Hematopoietic multipotent progenitor cell treated with erythropoietin and hydrocortisone succinate and interleukin-3 and kit ligand, for 6 days (in vitro differentiated cells): ENCODE measurements at places on chromosomes 7 and 10.

- no peak for DNase-seq
Measured at GRCh38 chr10:68345621-68346020, 12.9 kb upstream of the PBLD start.

DNA sequence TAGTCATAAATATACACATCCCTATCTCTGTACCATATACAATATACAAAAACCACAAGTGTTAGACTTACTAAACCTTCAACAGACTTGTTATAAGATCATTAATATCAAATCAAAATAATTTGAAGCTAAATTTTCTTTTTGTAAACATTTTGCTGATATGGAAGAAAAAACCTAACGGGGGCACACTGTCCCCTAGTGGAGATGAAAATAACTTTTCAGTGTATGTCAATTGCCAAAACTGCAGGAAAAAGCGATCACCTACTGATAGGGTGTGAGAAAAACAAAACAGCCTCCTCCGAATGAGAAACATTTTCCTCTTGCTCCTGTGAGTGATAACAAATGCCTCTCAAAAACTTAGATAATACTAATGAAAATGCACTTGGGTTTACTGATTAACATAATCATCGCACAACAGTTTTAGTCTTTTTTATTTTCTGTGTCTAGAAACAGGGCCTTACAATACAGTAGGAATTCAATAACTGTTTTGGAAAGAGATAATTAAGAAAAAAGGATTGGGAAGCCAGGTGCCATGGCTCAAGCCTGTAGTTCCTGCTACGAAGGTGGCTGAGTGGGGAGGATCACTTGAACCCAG is 322.7 kb downstream of the CRPPA start:
- DNase-seq: peak; percentile 58

DNA sequence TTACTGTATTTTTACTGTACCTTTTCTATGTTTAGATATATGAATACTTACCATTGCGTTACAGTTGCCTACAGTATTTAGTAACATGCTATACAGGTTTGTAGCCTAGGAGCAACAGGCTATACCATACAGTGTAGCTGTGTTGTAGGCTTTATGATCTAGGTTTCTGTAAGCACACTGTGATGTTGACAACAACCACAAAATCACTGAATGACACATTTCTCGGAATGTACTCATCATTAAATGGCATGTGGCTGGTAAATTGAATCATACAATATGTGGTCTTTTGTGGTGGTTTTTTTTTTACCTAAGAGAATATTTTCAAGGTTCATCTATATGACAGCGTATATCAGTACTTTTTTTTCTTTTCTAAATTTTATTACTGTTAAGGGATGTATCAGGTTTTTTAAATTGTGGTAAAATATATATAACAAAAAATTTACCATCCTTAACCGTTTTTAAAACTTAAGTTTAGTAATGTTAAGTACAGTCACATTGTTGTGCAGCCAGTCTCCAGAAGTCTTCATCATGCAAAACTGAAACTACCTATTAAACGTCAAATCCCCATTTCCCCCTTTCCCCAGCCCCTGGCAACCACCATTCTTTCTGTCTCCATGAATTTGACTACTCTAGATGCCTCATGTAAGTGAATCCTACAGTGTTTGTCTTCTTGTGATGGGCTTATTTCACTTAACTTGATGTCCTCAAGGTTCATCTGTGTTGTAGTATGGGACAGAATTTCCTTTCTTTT is 21.5 kb downstream of the BTAF1 start:
- DNase-seq: no peak

GRCh38 chr7:158447151-158447505 is 140.5 kb downstream of the PTPRN2 start:
- DNase-seq: no peak

GRCh38 chr7:141875453-141875852 is 34.2 kb upstream of the PRSS37 start:
- DNase-seq: no peak

DNA sequence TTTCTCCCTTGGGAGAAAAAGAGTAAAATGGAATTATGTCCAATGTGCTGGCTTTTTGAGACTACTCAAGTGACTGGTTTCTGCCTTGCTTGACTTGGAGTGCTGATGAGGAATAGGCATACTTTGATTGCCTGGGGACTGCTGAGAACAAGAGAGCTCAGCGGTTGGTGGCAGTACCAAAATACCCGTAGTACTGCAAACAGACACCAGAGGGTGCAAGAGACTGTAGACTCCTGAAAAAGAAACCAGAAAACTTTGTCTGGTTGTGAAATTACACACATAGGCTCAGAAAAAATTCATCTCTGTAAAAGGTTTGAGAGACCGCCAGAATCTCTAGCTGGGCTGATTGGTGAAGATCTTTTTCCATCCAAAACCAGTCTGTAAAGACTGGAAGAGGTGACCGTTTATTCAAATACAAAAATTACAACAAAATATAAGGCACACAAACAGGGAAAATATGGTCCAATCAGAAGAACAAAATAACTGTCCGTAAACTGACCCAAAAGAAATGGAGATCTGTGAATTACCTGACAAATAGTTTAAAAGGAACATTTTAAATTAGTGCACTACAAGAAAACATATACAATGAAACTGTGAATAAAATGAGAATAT is 18.5 kb downstream of the BICC1 start:
- peak; percentile 78 for DNase-seq

DNA sequence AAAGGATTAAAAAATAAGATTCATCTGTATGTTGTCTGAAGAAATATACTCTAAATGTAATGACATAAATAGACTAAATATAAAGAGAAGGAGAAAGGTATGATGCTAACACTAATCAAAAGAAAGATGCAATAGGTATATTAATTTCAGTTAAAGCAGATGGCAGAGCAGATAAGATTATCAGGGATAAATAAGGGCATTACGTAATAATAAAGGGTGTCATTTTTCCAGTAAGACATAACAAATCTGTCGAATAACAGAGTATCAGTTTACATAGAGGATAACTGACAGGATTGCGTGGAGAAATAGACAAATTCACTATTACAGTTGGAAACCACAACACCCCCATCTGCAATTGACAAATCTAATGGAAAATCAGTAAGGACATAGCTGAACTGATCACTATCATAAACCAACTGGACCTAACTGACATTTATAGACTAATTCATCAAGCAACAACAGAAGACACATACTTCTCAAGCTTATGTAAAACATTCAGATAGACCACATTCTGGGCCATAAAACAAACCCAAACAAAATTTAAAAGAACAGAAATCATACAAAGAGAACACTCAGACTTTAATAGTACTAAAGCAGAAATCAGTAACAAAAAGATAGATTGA is 384.1 kb upstream of the COBL start:
- no peak for DNase-seq

DNA sequence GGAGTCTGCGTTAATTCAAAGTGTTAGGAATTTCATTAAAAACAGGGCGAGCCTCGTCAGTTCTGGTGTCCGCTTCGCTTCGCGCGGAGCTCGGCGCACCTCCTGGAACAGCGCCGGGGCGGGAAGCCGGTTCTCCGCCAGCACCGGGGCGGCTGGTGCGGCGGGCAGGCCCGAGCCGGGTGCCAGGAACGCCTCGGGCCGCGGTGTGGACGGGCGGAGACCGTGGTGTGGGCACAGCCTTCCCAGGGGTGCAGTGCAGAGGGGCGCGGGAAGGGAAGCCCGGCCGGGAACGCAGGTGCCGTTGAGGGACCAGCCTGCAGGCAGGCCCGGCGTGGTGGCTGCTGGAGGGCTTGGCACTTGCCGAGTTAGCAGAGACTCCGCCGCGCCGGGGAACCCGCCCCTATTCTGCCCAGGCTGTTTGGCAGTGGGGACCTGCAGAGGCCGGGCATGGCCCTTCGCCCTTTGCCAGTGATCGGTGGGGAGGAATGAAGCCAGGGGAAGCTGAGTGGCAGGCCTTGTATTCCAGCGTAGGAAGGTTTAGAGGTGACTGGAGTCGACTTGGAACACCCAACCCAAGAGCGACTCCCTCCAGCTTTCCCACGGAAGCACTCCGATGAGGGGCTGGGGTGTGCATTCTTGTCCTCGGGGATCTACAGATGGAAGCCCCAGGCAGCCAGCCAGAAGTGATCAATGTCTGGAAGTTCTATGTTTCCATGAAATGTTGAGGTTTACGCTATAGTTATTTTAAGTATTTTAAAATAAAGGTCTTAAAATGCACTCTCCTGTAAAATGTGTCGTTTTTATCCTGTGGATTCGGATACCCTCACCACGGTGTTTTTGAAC is 945 bp upstream of the RHEB start:
- peak; percentile 59 for DNase-seq

DNA sequence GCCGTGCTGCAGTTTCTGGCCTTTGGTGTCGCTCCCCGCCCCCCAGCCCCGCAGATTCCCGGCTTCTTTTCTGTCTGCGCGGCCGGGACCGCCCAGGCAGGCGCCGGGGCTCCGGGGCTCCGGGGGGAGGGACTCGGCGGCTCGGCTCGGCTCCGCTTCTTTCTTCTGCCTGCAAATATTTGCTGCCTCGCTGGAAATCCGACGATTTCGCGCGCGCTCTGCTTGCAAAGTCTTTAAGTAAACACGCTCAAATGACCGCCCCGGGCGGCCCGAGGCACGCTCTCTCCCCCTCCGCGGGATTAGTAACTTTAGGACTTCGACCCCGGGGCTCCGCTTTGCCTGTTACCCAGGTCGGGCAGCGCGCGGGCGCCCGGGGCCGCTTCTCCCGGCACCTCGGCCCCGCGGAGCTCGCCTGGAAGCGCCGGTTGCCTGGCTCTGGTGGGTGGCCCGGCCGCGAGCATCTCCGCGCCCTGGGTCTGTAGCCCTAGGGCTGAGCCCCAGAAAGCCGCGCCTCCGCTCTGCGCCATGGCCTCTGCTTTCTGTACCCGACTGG is 3.9 kb upstream of the GATA3 start:
- DNase-seq: no peak

DNA sequence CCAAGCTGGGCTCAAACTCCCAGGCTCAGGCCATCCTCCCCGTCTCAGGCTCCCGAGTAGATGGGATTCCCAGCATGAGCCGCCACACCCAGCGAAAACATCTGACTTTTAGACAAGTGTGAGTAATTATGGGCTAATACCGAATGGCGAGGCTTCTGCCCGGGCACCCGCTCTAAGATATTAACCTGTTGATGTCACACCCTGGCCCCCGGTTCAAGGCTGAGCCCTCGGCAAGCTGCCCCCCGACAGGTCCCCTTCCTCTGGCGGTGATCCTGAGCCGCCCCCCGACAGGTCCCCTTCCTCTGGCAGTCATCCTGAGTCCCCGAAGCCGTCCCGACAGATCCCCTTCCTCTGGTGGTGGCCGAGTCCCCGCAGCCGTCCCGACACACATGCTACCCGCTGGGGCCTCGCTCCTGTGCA is 5.2 kb downstream of the PSMG3 start:
- DNase-seq: no peak

GRCh38 chr7:6026820-6027311 is 4.3 kb upstream of the ANKRD61 start:
- DNase-seq: peak; percentile 66

DNA sequence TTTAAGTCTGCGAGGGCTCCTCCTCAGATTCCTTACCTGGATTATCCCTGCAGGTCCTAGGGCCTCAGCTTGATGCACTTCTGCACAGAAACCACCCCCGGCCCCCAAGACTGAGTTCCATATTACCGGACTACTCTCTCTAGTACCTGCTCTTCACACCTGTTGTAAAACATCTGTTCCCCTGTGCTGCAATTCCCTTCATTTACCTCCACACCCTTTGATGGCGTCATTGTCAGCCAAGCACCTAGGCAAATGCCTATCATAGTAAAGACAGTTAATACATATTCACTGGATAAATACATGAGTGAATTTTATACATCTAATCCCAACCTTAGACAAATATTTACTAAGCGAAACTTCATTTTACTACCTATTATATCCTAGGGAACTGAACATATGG is 275.5 kb downstream of the PLXDC2 start:
- DNase-seq: no peak

GRCh38 chr10:113425541-113425951 is 127.3 kb upstream of the HABP2 start:
- no peak for DNase-seq

GRCh38 chr10:80730522-80730921 is 192.8 kb downstream of the SH2D4B start:
- no peak for DNase-seq

DNA sequence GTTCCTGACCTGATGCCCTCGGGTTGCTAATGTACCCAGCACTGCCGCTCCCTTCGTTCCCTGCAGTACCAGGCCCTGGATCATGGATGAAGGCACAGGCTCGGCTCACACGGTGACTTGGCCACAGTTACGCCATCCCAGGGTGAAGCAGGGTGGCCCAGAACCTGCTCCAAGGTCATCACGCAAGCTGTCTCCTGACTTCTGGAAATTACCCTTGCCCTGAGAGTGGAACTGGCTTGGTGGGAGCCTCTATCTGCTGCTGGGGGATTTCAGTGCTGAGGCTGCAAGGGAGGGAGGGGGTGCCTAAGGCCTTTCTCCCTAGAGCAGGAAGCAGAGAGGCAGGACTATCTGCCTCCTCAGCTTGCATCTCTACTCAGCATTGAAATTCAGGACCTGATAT is 36.6 kb downstream of the FIGNL1 start:
- DNase-seq: no peak

- peak; percentile 12 for DNase-seq
Measured at GRCh38 chr7:131753620-131754222, 197.3 kb upstream of the PODXL start.

DNA sequence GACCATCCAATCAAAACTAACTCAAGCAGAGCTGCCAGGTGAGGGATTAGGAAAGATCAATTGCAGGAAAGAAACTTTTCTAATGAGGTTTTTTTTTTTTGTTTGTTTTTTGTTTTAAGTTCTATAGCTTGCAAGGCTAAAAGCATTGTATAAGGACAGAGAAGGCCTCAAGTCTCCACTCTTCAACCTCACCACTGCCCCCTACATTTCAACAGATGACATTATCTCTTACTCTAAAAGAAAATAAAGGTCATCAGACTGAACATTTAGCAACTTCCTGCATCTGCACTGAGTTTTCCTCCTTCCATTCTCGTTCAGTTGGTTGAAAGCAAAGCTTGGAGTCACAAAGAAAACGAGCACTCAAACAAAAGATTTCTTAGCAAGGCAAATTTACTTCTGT is 45.2 kb upstream of the EXOC4 start:
- DNase-seq: peak; percentile 42

GRCh38 chr7:108408296-108408991 is 47.8 kb downstream of the NRCAM start:
- no peak for DNase-seq

DNA sequence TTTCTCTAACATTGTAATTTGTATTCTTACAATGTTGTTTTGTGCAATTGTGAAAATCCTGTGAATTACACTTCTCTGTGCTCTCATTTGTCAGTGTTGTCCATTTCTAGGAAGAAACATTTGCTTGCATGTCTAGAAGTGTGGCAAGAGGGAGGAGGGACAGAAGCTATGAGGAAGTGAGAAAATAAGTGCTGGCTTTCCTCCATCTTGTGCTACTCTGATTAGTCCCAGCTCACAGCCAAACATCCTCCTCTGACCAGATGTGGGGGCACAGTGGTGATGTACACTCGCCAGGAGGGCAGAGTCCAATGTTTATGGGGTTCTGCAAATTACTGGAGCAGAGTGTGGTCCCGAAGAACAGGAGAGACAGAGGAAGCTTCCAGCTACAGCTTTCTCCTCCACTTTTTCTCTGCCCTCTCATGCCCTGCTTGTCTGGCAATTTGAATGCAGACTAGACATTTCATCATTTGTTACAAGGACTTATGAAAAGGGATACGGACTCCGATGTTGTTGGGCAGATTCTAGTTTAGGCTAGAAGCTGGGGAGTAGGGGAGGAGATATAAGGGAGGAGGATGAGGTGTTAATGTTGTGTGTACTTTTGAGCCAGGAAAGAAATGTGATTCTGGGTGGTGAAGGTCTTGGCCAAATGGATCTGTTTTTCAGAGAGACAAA is 131.0 kb upstream of the C1GALT1 start:
- peak; percentile 16 for DNase-seq
